NCI-H1694 treated with DMSO at 0.1 percent for 48 hours (cell line): ENCODE measurements at places on chromosomes 11 and 22.
A peak's percentile ranks its signal among the peaks of the same experiment; 100 is the strongest.

DNA sequence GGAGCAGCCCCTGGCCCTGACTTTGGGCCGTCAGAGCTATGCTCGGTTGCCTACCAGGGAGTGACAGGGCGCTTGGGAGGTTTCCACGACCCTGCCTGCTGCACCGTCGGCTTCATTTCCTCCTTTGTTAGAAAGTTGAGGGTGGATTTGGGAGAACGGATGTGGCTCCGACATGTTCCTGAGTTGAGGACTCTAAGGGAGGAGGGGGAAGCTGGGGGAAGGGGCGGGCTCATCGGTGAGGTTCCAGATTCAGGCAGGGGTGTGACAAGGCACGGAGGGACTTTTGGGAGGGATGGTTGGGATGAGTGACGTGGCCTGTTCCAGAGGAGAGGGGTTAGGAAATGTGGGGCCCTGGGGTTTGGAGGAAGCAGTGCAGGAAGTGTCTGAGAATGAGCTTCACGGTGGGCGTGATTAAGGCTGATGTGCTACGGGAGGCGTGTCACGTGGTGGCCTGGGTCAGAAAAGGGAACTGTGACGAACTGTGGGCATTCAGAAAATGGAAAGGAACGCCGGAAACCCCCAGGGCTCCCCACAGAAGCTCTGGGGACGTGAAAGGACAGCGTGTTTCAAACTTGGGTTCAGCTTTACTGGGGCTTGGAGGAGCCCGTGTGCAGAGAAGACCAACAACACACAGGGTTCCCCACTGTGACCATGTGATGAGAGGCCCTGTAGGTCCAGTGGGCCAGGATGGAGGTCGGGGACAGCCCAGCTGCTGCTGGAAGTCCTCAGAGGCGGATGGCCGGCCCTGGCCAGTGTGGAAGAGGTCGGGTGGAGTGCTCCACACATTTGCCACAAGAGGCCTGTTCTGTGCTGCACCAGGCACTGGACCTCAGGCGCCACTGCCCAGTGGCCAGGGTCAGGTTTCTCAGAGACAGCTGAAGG, 2.8 kb downstream of the PARVB start:
- DNase-seq, result no peak

- DNase-seq, result no peak
These were observed 642.9 kb upstream of the KIRREL3 start for GRCh38 chr11:127643268-127644058.

GRCh38 chr11:86150847-86151173, 81.9 kb upstream of the PICALM start:
- DNase-seq, result no peak

- DNase-seq, result no peak
These were observed 133.5 kb downstream of the RBFOX2 start for GRCh38 chr22:35894937-35895708.

GRCh38 chr11:69967484-69967883, 110.6 kb upstream of the ANO1 start:
- no peak for DNase-seq

DNA sequence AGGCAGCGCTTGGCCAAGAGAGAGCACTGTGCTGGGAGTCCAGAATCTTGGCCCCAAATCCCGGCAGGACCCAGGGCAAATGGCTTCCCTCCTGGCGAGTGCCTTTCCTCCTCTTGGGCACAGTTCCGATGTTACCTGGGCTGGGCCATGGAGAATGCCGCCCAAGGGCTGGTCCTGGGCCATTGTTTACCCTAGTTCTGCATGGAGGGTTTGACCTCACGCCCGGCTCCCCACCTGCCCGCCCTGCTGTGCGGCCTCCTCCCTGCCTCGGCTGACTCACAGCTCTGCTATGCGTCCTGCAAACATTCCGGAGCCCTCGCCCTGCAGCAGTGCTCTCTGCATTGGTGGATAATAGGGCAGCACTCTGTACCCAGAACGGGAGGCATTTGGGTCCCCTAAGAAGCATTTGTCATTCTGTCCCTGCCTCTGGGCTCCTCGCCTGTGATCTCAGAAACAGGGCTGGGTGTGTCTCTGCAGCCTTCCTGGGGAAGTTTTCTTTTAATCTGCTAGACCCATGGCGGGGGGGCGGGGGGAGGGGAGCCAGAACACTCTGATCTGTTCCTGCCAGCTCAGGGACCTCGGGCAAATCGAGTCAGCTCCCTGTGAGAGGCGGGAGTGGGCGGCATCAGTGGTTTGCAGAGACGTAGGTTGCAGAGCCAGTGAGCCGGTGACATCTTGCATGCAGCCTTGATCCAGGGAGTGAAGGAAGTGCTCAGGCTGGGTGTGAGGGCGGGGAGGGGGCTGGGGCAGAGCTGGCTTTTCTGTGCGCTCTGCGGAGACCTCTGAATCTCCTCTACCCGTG, 32.9 kb upstream of the SMIM38 start:
- DNase-seq, result no peak

DNA sequence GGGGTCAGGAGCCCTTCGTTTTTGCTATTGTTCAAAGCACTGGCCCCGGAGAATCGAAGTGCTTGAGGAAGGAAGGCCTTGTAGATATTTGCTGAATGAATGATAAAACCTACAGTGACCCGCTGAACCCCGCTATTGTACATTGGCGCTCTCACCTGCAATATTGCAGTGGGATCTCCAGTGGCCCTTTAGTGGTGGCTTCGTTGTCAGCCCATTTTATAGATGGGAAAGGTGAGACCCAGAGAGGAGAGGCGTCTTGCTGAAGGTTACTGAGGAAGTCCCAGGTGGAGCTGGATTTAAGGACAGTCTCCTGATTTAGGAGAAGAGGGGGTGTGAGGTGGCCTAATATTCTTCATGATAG, 1.2 kb downstream of the CDC42EP2 start:
- DNase-seq, result no peak

- no peak for DNase-seq
These were observed 56.2 kb upstream of the CRYBB3 start for GRCh38 chr22:25143156-25144076.

DNA sequence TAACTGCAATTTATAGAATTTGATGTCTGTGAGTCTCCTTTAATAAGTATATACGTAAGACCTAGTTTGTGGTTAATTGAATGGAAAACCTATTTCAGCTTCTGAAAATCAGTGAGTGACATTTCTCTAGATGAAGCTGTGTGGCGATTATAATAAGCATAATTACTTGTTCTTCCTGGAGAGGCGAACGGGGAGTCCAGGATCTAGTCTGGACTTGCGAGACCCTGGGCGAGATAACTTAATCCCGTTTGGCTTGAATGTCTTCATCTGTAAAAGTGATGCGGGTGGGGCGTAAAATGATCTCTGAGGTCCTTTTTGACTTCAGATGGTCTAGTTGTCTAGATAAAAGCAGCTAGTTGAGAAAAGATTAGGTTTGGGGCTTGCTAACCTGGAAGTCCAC, 1.1 kb downstream of the PRRG4 start:
- DNase-seq, result no peak

- no peak for DNase-seq
These were observed 471.7 kb downstream of the NTM start for GRCh38 chr11:131841925-131842635.

DNA sequence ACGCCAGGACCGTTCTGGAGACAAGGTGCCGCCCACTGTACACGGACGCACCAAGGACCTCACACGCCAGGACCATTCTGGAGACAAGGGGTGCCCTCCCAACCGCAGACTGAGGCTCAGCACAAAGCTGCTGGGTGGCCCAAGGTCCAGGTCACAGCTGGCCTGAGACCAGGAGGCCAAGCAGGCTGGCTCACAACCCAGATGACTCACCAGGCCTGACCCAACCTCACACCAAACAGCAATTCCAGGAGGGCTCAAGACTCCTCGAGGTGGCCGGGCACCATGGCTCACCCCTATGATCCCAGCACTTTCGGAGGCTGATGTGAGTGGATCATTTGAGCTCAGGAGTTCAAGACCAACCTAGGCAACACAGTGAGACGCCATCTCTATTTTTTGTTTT, 14.8 kb downstream of the BRD1 start:
- no peak for DNase-seq

DNA sequence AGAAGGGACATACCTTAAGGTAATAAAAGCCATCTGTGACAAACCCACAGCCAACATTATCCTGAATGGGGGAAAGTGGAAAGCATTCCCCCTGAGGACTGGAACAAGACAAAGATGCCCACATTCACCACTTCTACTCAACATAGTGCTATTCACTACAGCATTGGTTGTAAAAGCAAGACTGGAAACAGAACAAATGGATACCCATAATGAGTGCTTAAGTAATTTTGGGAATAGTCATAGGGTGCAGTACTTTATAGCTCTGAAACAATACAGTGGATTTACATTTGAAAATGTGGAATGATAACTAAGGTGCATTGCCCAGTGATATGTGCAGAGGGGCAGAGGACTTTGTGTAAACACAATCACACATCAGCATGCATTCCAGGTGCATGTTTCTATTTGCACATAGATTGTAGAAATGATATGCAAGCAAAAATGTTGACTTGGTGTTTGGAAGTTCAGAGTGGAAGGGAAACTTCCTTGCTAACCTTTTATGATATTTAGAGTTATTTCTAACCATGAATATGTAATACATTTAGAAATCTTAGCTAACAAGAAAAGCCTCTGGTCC, 112.3 kb downstream of the IGLL1 start:
- DNase-seq, result no peak

GRCh38 chr22:24144056-24144777, 37.1 kb upstream of the SUSD2 start:
- no peak for DNase-seq

GRCh38 chr22:44024288-44024921, at the start of gene PARVB:
Gene PARVB, plus strand, starts transcription at chr22:44024302. Its CDS starts 38 bp downstream, at chr22:44024340.
- no peak for DNase-seq

- DNase-seq, result no peak
These were observed 117.5 kb upstream of the CEP126 start for GRCh38 chr11:101797335-101797734.

- DNase-seq, result no peak
These were observed 1.2 kb upstream of the TECTA start for GRCh38 chr11:121099885-121100284.

DNA sequence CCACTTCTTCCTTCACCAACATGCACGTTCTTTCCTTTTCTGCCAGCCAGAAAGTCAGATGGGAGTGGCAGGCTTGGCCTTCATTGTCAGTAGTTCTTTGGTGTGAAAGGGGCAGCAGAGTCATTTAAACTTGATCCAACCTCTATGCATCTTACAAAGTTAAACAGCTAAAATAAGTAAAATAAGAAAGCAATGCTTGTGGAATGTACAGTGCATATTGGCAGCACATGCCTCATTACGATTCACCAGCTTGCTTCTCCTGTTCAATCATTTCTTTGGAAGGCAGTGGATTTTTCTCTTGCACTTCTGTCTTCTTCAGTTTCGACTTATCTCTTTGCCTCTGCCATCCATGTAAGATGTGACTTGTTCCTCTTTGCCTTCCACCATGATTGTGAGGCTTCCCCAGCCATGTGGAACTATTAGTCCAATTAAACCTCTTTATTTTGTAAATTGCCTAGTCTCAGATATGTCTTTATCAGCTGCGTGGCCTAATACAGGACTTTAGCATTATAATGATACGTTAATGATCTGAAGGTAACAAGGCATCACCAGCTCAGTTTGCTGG, 14.8 kb downstream of the LGALS12 start:
- no peak for DNase-seq

DNA sequence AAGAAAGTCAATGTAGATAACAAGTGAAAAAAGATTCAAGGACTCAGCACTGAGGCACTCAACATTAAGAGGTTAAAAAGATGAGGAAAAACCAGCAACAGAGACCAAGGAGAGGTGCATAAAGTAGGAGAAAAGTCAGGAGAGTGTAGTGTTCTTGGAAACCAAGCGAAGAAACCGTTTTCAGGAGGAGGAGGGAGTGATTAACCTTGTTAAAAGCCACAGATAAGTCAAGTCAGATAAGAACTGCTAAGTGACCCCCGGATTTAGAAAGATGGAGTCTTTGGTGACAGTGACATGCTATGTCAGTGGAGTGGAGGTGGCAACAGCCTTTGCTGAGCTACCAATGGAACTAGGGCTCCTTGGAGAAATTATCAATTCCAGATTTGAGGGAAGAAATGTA, 13.9 kb upstream of the NARS2 start:
- no peak for DNase-seq

DNA sequence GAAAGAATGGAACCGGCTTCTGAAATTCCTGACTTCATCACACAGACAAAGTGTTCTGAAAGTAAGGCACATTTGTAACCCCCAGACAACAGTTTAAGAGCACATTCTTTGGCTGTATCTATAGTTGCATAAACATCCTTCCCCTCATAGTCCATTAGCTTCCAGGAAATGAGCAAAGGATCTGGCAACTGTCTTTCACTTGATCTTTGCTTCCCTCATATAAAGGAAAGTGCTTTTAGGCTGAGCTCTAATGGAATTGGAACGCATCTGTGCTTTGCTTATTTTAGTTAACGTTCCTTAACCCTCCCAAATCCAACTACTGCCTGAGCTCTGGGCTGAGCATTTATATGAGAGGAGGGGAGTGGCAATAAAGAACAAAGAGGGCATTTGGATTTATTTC, 76.9 kb upstream of the API5 start:
- no peak for DNase-seq

- peak; percentile 29 for DNase-seq
These were observed 14.4 kb downstream of the KCNJ5 start for GRCh38 chr11:128905345-128906184.

- DNase-seq, result no peak
These were observed 15.8 kb upstream of the RTN4RL2 start for GRCh38 chr11:57444362-57445121.

DNA sequence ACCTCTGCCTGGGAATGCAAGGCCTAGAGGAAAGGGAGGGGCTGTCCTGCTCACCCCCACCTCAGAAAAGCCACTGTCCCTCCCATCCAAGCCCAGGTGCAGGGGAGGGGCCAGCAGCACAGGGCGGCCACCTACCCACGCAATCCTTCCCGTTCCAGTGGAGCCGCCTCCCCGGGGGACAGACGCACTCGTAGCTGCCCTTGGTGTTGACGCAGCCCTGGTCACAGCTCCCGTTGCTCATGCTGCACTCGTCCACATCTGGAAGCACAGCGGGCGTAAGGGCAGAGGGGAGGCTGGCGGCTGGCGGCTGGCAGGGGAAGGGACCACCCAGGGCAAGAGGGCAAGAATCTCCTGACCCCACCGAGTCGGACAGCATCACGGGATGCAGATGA, 40.3 kb upstream of the TTLL12 start:
- DNase-seq, result no peak

GRCh38 chr11:93858121-93858775, 7.8 kb upstream of the VSTM5 start:
- DNase-seq, result no peak

GRCh38 chr11:92751594-92751993, 217.9 kb upstream of the MTNR1B start:
- peak; percentile 21 for DNase-seq

GRCh38 chr11:130198964-130199363, 39.4 kb downstream of the ST14 start:
- no peak for DNase-seq
